Activated naive CD4-positive, alpha-beta T cell treated with Interleukin-2 at 50 U/mL for 16 hours (primary cell): ENCODE measurements at places on chromosomes 16 and 17.

GRCh38 chr16:46932802-46933201 is 40.7 kb downstream of the DNAJA2 start:
- no peak for DNase-seq

- no peak for DNase-seq
Observed at GRCh38 chr16:81189100-81189664, 49.3 kb upstream of the BCO1 start.

GRCh38 chr16:66846831-66847230 is 2.6 kb downstream of the CA7 start:
- DNase-seq: no peak

DNA sequence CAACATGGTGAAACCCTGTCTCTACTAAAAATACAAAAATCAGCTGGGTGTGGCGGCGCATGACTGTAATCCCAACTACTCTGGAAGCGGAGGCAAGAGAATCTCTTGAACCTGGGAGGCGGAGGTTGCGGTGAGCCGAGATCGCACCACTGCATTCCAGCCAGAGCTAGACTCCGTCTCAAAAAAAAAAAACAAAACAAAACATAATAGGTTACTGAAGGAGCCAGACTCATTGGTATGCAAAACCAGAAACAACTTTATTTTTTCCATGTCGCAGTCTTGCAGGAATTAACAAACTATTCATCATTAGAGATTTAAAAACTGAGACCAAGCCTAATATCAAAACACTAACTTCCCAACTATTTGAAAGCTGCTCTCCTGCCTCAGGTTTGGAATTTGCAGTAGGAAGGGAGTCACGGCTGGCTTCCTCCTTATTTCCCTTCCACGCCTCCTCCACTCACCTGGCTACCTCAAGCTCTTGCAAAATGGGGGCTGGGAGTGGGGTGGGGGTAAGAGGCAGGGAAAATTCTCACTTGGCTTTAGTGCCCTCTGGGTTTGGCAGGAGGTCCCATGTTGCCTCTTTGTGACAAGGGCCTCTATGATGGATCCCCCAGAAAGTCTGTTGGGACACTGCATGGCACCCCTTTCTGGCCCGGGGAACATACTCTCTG is 34.1 kb upstream of the MYH10 start:
- no peak for DNase-seq

- peak; percentile 73 for DNase-seq
Observed at GRCh38 chr16:53518550-53519416, 15.8 kb upstream of the AKTIP start.

GRCh38 chr16:25633549-25633948 is 58.2 kb upstream of the HS3ST4 start:
- DNase-seq: no peak

GRCh38 chr17:82449131-82449882 is 1.2 kb downstream of the CYBC1 start:
- DNase-seq: peak; percentile 65

DNA sequence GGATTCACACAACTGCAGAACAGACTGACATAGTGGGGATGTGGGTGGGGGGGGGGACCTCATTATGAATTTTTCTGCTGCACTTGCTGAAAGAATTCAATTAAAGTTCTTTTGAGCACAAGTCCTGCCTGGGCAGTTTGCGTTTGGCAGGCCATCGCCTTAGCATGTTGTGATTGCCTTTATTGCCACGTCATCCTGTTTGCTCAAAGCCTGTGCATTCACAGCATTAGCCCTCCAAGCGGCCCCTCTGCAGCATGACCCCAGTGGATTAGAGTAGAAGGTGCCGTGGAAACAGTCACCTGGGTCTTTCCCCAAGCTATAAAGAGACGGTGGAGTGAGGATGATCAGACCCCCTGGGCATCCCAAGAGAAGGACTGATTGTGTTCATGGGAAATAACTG is 17.2 kb downstream of the MSI2 start:
- no peak for DNase-seq

GRCh38 chr16:49021136-49021535 is 260.5 kb downstream of the CBLN1 start:
- no peak for DNase-seq

- DNase-seq: no peak
Observed at GRCh38 chr17:81178136-81179091, 12.4 kb upstream of the AATK start.

DNA sequence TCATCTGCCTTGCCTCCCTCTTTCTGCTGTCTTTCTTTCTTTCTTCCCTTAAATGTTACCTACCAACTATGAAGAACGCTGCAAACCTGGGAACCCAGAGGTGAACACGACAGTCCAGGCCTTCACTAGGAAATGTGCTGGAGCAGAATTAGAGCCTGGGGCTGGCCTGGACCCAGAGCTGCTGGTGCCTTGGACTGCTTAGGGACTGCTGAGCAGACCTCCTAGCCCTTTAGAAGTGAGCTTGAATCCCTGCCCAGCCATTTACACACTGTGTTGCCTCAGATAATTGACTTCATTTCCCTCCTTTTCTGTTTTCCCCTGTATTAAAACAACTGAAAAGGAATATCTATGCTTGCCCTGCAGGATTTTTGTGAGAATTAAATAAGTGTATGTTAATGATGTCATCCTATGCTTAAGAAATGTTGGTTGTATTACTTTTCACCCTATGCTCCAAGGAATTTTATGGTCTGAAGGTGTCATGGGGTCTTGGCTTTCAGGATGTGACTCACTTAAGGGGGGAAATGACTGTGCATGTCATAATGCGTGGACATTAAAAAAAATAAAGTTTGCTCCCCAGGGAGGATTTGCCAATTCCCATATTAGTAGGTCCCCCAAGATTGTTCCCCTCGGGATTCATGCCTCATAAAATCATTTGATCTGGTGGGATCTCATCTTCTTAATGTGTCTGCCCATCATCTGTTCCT is 11.5 kb downstream of the CDH13 start:
- DNase-seq: no peak

- no peak for DNase-seq
Observed at GRCh38 chr16:89067677-89068443, 25.8 kb upstream of the ACSF3 start.

DNA sequence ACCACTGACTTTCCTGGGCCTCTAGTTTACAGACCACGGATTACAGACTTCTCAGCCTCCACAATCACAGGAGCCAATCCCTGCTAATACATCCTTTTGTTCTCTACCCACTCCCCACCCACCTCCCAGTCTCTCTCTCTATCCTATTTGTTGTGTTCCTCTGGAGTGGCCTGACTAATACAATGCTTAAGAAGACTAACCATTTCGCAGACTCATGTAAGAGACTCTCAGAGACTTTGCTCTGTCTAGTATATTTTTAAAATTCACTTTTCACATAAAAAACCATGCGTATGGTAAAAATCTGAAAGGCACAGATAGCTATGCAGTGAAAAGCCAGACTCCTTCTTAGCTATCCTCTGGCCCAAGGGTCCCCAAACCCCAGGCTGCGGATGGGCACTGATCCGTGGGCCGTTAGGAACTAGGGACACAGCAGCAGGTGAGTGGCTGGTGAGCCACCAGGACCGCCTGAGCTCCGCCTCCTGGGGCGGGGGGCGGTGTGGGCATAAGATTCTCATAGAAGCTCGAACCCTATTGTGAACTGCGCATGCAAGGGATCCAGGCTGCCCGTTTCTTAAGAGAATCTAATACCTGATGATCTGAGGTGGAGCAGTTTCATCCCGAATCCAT is 7.6 kb downstream of the PIK3R6 start:
- no peak for DNase-seq

- DNase-seq: no peak
Observed at GRCh38 chr17:79188048-79188447, 113.4 kb downstream of the ENGASE start.

- DNase-seq: no peak
Observed at GRCh38 chr17:17636272-17636885, 44.9 kb upstream of the PEMT start.

GRCh38 chr17:5418858-5419355 is 555 bp downstream of the NUP88 start:
- peak; percentile 73 for DNase-seq

DNA sequence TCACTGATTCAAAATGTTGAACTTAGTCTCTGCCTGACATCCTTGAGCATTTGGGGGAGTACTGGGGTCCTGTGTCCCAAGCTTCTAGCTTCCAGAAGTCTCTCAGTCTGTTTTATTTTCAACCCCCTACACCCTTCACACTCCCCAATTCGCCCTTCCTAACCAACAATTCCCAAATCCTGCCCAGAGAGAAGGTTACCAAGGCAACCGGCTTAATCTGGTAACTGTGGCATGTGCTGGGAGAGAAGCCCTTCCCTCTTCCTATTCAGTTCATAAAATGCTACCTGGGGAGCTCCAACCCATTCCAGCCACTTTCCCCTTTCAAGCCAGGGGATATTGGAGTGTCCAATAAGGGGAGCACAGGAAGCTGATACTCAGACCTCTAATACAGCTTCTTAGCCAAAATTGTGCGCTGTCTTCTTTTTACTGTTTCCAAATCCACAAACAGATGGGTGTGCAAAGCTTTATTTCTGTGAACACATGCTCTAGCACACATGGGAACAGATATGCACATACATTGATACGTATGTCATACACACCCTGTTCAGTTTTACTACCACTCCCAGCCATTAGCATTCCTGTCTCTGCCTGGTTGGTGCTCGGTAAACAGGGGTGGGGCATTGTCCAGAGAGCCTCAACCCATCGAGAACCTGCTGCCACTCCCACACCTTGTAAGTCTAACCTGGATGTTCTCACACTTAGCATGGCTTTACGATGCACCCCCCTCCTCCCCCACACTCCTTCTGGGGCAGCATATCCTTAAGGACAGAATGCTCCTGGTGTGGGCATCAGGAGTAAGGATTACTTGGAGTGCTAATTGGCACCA is 1.1 kb upstream of the RAPGEFL1 start:
- DNase-seq: no peak

GRCh38 chr17:1260086-1260769 is 10.0 kb upstream of the BHLHA9 start:
- no peak for DNase-seq

GRCh38 chr16:49583911-49584310 is 210.3 kb downstream of the C16orf78 start:
- DNase-seq: no peak

DNA sequence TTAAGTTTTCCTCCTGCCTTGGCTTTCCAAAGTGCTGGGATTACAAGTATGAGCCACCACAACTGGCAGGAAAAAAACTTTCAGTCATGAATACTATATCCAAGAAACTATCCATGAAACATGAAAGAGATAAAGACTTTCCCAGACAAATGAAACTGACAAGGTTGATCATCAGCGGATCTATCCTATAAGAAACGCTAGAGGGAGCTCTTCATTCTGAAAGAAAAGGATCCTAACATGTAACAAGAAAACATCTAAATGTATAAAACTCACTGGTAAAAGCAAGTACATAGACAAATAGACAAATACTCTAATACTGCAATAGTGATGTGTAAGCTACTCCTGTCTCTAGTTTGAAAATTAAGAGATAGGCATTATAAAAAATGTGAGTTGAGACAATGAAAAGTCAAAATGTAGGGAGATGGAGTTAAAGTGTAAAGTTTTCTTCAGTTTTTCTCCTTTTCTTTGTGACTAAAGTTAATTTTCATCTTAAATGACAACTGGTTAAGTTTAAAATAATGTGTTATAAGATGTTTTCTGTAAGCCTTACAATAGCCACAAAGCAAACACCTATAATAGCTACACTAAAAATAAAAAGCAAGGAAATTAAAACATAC is 79.6 kb upstream of the TEKT1 start:
- DNase-seq: no peak

DNA sequence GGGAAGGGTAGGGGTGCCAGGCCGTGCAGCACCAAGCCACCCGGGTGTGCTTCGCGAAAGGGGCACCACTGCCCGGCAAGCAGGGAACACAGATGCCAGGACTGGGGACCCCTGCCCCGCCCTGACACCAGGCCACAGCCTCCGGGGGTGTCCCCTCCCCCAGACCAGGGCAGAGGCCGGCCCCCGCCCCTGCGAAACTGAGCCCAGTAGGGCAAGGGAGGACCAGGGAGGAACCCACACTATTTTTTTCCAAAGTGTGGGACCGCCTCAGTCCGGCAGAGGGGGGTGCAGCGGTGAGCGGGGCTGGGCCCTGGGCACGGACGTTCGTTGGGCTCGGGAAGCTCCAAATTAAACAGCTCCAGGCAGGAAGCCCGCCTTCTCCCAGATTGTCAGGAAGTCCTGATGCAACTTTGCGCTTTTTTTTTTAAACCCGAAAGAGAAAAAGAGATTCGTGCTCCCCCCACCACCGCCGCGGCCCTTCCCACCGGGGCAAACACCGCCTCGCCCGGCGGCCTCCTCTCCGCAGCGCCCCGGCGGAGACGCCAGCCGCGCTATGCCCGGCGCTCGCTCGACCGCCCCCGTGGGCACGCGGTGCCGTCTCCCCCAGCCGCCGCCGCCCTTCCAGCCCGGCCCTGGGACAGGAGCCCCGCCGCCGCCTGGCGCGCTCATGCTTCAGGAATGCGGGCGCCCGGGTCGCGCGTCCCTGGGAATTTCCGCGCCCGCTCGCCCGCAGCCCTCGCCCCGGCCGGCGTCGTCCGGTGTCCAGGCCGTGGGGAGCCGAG is 755 bp downstream of the PIEZO1 start:
- peak; percentile 57 for DNase-seq
